T-helper 17 cell (primary cell): ENCODE measurements at places on chromosomes 3 and 15. TPM values are rescaled to one million over a fixed set of nuclear protein-coding genes. Genes with fewer than 3 reads are reported as not detected.

Gene MYO5C
- 3.3 TPM for total RNA-seq

- no peak for DNase-seq
- no peak overlapping the region for H3K4me3 ChIP-seq
- peaks cover 2% of the 10 kb centered on the region for H3K36me3 ChIP-seq
- H3K4me1 ChIP-seq: peaks cover 49% of the 10 kb centered on the region
- H3K27ac ChIP-seq: no peak overlapping the region
Observed at GRCh38 chr3:120765830-120766493, 23.4 kb downstream of the GTF2E1 start.

Gene ABI3BP
- total RNA-seq: not detected

DNA sequence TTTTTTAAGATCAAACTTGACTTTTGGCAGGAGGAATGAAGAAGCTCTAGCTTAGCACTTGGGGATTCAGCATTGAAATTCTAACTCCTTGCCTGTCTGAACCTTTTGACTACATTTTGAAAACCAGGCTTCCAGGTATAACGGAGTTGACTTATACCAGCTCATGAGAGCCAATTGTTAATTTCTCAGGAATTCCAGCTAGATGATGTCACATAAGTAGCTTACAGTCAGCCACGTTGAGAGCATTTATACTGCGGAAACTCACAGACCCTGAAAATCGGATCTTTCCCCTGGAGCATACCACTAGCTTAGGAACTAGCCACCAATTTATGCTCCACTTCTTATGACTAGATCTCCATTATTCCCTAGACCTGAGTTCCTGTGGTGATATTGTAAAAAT is 321.4 kb upstream of the DPH6 start:
- H3K27me3 ChIP-seq: no peaks in the 10 kb centered on the region
- DNase-seq: no peak
- H3K4me3 ChIP-seq: no peak overlapping the region
